ENCODE measurements at places on chromosomes 11 and 22. TPM values are rescaled to one million over a fixed set of nuclear protein-coding genes. Genes with fewer than 3 reads are reported as not detected.

- DNase-seq, result peak; percentile 96
Measured at GRCh38 chr11:44760917-44761550, 34.3 kb downstream of the TSPAN18 start.

Gene OR8A1
- not detected for total RNA-seq

DNA sequence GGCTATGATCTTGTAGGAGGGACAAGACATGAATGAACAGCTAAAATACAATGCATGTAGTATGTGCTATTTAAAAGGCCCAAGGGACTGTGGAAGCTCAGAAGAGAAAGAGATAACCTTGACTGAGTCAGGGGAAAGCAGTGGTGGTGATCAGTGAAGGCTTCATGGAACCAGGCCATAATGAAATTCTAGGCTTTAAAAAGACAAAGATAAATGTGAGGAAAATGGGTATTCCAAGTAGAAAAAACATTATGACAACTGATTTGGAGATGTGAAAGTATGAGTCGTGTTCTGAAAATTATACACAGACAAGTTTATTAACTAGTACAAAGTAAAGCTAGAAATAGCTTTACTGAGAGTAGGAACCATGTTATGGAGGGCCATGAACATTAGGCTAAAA, 189.8 kb downstream of the SOX6 start:
- DNase-seq, result peak; percentile 69

DNA sequence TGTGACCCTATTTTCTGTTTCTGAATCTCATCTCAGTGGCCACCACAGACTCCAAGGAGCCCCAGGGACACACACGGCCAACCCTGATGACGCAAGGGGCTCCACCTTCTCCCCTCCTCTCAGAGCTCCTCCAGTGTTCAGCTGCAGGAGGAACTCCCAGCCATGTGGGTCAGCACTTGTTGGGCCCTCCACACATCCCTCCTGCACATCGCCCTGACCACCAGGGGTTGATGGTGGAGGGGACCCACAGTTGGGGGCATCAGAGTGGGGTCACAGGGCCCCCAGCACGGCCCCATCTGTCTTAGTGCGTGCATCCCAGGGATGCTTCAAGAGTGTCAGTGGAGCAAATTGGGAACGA, 499.6 kb downstream of the BRD1 start:
- no peak for DNase-seq

Gene GNAZ
- 1.9 TPM for total RNA-seq

Gene CNIH2
- 0.54 TPM for total RNA-seq
